Stimulated activated CD4-positive, alpha-beta T cell treated with anti-CD3 and anti-CD28 coated beads, Interleukin-12 subunit alpha, Interleukin-12 subunit beta, amount 100 ng/mL, for 24 hours (primary cell): ENCODE measurements at places on chromosomes 3 and 15.

DNA sequence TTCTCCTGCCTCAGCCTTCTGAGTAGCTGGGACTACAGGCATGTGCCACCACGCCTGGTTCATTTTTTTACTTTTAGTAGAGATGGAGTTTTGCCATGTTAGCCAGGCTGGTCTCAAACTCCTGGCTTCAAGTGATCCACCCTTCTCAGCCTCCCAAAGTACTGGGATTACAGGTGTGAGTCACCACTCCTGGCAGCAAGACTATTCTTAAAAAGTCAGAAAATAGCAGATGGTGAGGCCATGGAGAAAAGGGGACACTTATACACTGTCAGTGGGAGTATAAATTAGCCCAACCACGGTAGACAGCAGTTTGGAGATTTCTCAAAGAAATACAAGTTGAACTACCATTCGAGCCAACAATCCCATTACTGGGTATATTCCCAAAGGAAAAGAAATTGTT, 603.3 kb upstream of the TBL1XR1 start:
- DNase-seq, result no peak

GRCh38 chr3:71163198-71163918, 420.2 kb downstream of the FOXP1 start:
- no peak for DNase-seq

DNA sequence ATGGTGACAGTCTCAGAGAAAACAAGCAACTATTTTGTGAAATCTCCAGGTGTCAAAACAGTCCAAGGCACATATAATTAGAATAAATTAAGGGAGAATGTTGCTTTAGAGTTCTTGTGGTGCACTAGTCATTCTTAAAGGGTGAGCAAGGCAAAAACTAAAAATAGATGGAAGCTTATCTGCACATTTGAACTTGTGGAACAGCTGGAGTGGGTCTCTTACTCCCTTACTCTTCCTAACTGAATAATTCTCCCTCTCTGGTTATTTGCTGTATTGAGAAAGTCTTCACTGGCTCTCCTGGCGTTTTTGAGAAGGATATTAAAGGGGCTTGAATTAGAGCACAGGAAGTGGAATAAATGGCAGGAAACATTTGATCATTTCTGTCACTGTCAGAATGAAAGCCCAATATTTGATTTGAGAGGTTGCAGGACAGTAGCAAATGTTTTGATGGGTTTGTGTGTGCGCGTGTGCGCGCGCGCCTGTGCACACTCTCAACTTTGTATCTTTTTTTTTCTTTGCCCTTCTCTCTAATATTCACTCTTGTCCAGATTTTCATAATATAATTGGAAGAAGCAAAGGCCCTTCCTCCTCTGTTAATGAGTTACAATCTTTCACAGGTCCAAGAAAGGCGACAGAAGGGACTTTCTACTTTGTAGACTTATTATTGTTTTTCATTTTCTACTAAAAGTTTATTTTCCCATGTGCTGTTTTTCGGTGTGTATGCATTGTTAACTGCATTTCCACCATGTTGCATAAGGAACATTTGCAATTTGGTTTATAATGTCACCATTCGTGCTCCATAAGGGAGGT, 40.9 kb downstream of the AKAP13 start:
- no peak for DNase-seq

DNA sequence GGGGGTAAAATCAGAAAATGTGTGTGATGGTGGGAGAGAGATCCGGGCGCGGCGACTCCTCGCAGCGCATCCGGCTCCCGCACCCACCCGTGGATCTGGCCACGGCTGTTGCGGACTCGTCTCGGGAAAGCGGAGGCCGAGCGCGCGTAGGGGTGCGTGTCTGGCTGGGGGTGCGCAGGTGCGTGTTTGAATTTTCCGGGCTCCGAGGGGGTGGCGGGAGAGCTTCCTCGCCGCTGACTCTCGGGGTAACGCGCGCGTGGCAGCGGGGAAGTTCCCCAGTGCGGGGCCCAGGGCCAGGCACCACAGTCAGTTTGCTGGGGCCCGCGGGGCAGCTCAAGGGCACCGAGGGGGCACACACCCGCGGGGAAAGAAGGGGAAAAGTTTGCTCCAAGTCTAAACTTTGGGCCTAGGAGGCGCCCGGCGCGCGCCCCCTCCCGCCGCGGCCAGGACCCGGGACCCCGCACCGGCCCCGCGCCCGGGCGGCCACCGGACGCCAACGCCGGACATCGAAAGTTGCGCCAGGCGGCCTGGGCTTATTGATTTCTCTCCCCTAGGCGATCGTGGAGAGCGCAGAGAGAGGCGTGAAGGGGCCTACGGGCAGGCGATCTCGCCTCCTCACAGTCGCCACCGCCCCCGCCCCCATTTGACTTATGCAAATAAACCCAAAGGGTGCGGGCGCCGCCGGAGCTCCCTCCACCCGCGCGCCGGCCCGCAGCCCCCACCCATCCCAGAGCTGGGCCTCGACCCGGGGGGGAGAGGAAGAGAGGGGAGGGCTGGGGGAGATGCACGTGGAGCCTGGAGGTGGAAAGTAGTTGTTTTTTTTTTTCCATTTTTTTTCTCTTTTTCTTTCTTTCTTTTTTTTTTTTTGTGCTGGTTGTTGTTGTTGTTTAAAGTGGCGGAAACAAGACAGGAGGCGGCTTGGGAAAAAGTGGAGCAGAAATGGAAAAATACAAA, 639 bp downstream of the FOXP1 start:
- peak; percentile 59 for DNase-seq

DNA sequence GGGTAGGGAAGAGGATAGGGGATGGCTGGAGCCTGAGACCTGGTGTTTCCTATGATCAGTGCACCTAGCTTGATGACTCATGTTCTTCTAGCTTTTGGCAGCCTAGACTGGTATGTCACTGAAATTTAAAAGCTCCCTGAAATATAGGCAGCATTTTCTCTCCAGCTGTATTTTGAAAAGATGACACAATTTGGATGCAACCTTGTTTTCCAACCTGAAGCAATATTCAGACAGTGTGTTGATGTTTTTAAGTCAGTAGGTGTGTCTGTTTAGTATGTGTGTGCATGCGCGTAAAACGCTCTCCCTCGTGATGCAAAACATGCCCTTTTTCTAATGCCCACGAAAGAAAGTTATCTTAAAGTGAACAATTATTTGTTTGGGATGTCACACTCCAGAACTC, 58.5 kb downstream of the RPL22L1 start:
- DNase-seq, result no peak

- DNase-seq, result no peak
Measured at GRCh38 chr15:35850284-35850683, 304.3 kb upstream of the DPH6 start.
